GM19239 (cell line): ENCODE measurements at places on chromosomes 13 and 19.

- DNase-seq = no peak
Observed at GRCh38 chr13:57045826-57046546, 94.7 kb upstream of the PRR20A start.

DNA sequence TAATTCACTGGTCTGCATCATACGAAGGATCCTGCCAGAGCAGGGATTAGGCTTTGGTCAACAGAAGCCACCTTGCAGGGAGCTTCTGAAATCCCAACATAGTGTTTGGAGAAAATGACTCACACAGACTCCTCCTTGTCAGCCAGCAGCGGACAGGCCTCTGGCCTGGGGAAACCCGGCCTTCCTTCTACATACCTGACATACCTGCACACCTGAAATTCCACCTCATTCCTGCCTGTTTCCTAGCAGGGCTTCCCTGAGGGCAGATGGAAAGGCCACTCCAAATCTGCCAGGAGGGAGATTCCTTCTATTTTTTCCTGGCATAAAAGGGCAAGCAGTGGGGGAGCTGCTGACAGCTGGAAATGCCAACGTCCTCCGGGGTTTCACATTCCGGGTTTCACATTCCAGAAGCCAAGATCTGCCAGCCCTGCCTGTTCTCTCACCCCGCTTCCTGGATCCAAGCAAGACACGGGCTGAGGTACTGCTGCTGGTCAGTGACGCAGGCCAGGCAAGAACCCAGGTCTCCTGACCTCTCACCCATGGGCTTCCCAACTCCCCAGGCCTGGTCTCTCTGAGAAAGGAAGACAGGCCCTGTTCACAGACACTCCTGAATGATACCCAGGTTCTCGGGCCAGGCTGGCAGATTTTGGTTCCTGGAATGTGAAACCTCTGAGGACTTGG is 18.2 kb upstream of the IGFL1 start:
- no peak for DNase-seq

DNA sequence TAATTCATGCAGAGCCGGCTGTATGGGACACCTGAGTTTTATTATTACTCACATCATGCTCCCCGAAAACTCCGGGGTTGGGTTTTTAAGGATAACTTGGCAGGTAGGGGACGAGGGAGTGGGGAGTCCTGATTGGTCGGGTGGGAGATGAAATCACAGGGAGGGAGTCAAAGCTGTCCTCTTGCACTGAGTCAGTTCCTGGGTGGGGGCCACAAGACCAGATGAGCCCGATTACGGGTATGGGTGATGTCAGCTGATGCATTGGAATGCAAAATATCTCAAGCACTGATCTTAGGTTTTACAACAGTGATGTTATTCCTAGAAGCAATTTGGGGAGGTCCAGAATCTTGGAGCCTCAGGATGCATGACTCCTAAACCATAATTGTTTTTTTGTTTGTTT is 18.6 kb upstream of the COG3 start:
- no peak for DNase-seq

- no peak for DNase-seq
Observed at GRCh38 chr13:33380487-33381079, 95.0 kb upstream of the STARD13 start.

- DNase-seq = no peak
Observed at GRCh38 chr19:16829822-16830289, 658 bp downstream of the SIN3B start.

DNA sequence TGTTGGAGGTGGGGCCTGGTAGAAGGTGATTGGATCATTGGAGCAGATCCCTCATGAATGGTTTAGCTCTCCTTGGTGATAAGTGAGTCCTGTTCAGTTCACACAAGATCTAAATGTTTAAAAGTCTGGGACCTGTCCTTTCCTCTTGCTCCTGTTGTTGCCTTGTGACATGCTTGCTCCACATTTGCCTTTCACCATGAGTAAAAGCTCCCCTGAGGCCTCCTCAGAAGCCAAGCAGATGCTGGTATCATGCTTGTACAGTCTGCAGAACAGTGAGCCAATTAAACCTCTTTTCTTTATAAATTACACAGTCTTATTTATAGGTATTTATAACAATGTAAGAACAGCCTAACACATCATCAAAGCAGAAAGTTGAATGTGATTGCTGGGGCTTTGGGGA is 24.2 kb upstream of the RFC3 start:
- DNase-seq = no peak

GRCh38 chr13:27295096-27295495 is 24.5 kb downstream of the RASL11A start:
- DNase-seq = no peak

DNA sequence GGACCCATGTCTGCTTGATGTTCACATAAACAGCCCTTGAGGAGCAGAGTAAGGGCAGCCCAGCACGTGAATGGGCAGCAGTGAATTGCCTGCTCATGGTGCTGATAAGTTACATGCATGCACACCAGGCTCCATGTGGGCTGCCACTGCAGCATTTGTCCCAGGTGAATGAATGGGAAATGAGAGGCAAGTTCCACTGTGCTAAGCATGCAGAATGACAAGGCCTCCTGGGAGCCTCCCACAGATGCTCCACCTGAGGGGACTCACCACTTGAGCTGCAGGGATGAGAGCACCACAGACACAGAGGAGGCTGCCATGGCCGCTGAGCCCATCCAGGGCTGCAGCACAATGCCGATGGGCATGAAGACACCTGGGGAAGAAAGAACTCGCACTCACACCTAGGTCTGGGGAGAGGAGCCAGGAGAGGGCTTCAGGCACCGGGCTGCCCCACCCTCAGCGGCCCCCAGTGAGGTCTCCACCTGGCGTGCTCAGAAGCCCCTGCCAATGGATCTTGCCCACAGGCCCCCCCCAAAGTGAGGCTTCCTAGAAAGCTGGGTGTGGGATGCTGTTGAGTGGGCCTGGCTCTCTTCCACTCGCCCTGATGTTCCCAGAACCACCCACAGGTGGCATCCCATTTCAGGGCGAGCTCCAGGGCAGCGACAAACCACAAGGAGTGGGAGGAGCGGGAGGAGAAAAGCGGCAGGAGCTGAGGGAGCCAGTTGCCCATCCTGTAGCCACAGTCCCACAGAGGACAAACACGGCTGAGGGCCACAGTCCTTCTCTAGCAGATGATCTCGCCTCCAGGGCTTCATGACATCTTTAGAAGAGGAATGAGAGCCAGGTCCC is 73.8 kb downstream of the CCDC70 start:
- DNase-seq = no peak

- DNase-seq = no peak
Observed at GRCh38 chr13:81406022-81406421, 1065.1 kb upstream of the SPRY2 start.

DNA sequence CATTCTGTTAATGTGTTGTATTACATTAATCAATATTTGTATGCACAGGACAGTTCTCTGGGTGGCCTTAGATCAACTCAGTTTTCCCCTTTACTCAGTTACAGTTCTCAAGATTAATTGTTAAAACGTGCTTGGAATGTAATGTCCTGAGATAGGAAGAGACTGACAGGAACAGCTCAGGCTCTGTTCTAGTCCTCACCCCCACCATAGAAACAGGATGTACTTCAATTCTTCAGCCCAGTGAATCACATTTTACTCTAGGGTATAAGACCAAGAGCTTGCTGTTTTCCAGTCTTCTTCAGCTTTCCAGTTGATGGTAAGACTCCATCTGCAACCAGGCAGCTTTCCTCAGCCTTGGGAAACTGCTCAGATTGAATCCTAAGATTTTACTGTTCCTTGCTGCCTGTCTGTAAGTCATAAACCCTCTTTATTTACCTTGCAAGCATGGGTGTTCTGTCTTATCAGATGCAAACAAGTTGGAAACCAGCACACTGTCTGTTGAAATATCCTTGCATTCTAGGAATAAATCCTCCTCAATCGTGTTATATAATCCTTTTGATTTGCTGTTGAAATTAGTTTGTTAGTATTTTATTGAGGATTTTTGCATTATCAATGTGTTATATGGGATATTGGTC is 836.9 kb upstream of the PCDH9 start:
- no peak for DNase-seq

GRCh38 chr19:50947123-50947522 is 5.7 kb downstream of the KLK5 start:
- no peak for DNase-seq
